ENCODE measurements at places on chromosomes 5 and 9.

GRCh38 chr5:156835905-156836304 is 14.2 kb upstream of the PPP1R2B start:
- peak; percentile 81 for DNase-seq

- no peak for DNase-seq
Observed at GRCh38 chr9:959914-960313, 16.5 kb upstream of the DMRT3 start.

DNA sequence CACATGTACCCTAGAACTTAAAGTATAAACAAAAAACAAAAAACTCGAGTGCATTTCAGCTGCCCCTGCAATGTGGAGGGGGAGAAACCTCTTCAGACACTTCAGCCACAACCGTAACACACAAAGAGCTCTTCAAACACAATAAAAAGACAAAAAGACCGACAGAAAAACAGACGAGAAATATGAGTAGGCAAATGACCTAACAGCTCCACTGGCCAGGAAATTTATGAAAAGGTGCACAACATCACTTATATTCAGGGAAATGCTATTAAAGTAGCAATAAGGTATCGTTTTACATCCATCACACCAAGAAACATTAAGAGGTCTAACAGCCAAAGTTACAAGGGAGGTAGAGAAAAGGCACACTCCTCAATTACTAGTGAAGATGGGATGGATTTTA is 6.2 kb downstream of the ZBED3 start:
- DNase-seq, result no peak

- no peak for DNase-seq
Observed at GRCh38 chr5:77449277-77449676, 42.8 kb downstream of the WDR41 start.

- DNase-seq, result no peak
Observed at GRCh38 chr5:169943026-169943425, 37.3 kb downstream of the INSYN2B start.

DNA sequence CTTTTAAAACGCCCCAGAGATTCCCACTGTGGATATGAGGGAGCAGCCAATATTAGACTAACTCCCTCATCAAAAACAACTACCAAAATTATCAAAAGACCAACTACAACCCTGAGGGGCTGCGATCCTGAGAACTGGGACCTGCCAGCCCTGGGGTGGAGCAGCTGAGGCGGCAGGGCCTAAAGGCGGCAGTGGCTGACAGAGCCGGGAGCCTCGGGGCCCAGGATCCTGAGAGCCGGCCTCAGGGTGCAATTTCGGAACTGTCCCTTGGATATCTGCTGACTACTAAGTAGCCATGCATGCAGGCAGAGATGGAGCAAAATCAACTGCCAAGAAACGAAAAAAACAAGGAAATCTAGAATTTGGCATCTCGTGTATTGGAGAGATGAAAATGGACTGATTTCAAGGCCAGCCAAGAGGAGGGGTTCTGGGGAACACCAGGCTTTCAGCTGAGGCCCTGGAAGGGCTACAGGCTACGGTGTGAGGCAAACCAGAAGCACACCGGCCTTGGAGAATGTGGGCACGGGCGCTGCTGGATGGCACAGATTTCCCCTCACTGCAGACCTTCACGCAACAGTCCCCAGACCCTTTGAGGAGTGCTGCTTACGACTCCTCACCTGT is 63.6 kb upstream of the UBAC1 start:
- no peak for DNase-seq

- DNase-seq, result no peak
Observed at GRCh38 chr5:111224561-111225345, 569 bp downstream of the CAMK4 start.

All from GM23338 (cell line).